ENCODE measurements at places on chromosomes 6 and 20.
A peak's percentile ranks its signal among the peaks of the same experiment; 100 is the strongest.

DNA sequence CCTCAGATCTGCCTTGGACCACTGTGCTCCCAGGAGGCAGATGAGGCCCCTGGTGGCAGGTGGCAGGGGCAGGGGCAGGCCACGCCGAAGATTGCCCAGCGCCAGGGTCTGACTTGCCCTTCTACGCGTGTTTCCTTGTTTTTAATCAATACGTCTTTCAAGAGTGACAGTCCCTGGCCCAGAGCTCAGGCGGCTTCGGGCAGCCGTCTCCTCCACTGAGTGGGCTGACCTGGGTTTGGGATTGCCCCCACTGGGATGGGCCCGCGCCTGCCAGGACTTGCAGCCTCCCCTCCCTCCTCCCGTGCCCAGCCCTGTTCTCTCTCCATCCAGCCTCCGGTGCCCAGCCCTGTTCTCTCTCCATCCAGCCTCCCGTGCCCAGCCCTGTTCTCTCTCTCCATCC is 21.2 kb downstream of the FRMD1 start:
- DNase-seq = no peak

GRCh38 chr6:132742495-132742894 is 15.2 kb downstream of the VNN2 start:
- DNase-seq = no peak

- DNase-seq = no peak
These were observed 34.1 kb downstream of the TRMT11 start for GRCh38 chr6:126020305-126021050.

- DNase-seq = no peak
These were observed 27.6 kb downstream of the PREX1 start for GRCh38 chr20:48800177-48800576.

DNA sequence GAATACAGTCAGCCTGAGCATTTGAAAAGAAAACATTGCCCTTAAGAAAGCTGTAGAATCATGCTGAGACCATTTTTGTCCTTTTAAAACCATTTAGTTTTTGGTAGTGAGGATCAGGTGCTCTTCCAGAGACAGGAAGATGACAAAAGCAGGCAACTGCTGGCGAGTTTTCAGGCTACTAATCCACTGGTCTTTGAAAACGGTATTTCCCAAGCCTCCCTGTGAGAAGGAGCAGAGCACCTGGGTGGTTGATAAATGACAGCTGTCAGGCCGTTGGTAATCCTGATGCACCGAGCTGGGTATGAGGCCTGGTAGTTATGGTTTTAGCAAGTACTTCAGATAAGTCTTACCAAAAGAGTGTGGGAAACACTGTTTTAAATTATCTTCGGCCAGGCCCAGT is 10.1 kb upstream of the SEC63 start:
- no peak for DNase-seq

GRCh38 chr6:142846883-142847287 is 98.1 kb downstream of the HIVEP2 start:
- DNase-seq = no peak

GRCh38 chr20:44683263-44684046 is 31.7 kb upstream of the CCN5 start:
- peak; percentile 73 for DNase-seq

- DNase-seq = no peak
These were observed 220.9 kb upstream of the PLN start for GRCh38 chr6:118327237-118327636.

DNA sequence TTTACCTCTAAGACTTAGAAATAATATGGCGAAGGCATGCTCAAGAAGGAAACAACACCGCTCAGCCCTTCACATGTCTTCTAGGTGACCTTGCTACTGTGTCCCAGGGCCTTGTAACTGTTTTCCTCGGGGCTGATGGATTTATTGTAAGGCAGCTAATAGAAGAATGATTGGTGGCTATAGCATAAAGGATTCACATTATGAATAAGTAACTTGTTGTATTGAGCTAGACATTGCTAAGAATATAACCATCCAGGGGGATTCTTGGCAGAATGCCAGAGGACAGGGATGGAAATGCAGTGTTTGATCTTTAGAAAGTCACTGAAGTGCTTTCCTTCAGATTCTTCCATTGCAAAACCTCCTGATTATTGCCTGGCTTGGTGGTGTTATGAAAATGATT is 54.9 kb downstream of the PLEKHG1 start:
- DNase-seq = no peak

DNA sequence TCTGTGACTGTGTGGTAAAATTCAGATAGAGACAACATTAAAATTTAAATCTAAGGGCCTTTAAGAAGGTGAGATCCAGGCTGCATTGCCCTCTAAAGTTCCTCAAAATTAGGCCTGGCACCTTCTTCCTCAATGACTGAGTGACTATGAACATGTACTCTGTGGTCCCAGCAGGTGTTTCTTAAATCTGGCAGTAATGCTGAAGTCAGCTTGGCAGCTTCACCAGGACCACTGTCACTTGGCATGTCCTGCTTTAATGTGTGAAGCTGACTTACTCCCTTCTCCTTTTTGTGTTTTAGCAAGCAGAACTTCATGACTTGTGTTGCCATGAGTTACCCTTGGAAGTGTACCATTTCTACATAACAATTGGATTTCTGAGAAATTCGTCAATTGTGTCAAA is 141.7 kb downstream of the NKAIN2 start:
- DNase-seq = peak; percentile 60

- no peak for DNase-seq
These were observed 3.9 kb downstream of the FOXQ1 start for GRCh38 chr6:1315560-1316386.

DNA sequence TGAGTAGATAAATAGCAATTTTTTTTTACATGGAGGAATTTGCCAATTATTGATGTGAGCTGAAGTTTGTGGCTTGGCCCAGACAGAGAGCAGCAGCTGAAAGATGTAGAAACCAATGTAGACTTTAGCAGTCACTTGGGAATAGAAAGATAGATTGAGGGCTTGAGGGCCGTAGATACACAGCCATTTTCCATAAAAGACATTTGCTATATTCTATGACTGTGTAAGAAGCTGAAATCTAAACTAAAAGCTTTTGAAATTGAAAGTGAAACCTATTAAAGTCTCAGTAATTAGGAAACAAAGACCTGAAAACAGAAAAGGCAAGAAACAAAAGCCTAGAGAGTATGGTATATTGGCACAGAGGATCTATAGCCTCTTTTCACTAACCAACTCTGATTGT is 332.7 kb downstream of the CENPW start:
- DNase-seq = no peak

DNA sequence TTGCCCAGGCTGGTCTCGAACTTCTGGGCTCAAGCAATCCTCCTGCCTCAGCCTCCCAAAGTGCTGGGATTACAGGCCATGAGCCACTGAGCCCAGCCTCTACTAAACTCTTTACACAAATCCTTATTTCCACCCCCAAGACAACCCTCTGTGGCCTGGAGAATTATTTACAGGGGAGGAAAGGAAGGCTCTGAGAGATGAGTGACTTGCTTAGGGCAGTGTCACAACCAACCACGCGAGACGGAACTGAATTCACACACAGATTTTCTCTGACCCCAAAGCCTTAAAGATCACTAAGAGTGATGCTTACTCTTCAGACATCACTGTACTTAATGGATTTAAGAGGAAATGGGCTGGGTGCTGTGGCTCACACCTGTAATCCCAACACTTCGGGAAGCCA is 86.2 kb downstream of the RIPOR3 start:
- no peak for DNase-seq

GRCh38 chr6:5335020-5335419 is 73.7 kb downstream of the FARS2 start:
- no peak for DNase-seq

DNA sequence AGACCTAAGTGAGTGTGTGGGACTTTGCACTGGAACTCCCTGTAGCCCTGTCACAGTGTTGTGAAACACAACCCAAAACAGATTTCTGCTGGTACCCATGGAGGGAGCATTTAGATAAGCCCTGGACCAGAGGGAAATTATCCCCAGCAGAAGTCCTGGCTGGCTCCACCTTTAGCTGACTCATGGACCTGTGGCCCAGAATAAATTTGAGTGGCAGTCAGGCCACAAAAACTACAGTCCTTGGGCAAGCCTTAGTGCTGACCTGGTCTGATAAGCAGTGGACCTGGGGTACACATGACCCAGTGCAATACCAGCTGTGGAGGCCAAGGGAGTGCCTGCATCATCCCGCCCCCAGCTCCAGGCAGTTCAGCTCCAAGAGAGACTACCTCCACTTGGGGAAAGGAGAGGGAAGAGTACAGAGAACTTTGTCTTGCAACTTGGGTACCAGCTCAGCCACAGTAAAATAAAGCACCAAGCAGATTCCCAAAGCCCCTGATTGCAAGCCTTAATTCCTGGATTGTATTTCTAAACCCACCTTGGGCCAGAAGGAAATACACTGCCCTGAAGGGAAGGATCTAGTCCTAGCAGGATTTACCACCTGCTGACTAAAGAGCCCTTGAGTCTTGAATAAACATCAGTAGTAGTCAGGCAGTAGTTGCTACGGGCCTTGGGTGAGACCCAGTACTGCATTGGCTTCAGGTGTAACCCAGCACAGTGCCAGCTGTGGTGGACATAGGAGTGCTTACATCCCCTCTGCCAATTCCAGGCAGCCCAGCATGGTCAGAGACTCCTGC is 140.4 kb upstream of the COL21A1 start:
- peak; percentile 22 for DNase-seq

DNA sequence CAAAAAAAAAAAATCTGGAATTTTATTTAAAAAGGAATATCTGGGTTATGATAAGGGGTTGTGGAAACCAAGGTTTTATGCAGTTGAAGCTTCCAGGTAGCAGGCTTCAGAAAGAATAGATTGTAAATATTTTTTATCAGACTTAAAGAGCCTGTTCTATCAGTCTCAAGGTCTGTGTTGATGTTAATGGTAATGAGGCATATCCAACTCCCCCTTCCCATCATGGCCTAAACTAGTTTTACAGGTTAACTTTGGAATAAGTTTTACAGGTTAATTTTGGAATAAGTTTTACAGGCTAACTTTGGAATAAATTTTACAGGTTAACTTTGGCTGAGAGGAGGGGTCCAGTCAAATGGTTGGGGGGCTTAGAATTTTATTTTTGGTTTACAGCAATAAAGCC is 92.4 kb downstream of the CD24 start:
- no peak for DNase-seq

- no peak for DNase-seq
These were observed 253.8 kb upstream of the PRDM1 start for GRCh38 chr6:105832313-105832761.

- no peak for DNase-seq
These were observed 27.4 kb upstream of the FAM135A start for GRCh38 chr6:70385901-70386300.
